Small intestine (tissue), 16 donors: ENCODE measurements at places on chromosomes 5 and 9. TPM values are rescaled to one million over a fixed set of nuclear protein-coding genes. Genes with fewer than 3 reads are reported as not detected.

Gene NUTM2F
- polyA plus RNA-seq: not detected

GRCh38 chr5:7364226-7364875, 31.6 kb upstream of the ADCY2 start:
- no peak overlapping the region for H3K4me3 ChIP-seq
- no peak overlapping the region for H3K27ac ChIP-seq
- no peaks in the 10 kb centered on the region for H3K36me3 ChIP-seq
- DNase-seq: no peak

DNA sequence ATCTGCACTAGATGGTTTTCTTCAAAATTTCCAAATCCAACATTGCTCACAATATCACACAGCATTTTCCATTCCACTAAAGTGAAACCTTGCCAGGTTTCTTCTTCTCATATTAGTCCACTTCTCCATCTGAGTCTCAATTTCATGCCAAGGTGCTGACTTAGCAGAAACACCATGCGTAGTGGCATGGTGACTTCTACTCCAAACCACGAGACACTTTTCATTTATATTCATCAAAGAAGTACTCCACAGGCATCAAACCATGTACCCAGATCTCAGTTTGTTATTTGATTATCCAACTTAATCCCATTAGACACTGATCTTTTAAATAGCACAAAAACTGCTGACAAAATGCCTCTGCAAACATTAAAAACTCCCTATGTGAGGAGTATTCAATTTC, 233.4 kb upstream of the ITGA1 start:
- no peak overlapping the region for H3K27ac ChIP-seq
- no peaks in the 10 kb centered on the region for H3K36me3 ChIP-seq
- no peak overlapping the region for H3K4me3 ChIP-seq

DNA sequence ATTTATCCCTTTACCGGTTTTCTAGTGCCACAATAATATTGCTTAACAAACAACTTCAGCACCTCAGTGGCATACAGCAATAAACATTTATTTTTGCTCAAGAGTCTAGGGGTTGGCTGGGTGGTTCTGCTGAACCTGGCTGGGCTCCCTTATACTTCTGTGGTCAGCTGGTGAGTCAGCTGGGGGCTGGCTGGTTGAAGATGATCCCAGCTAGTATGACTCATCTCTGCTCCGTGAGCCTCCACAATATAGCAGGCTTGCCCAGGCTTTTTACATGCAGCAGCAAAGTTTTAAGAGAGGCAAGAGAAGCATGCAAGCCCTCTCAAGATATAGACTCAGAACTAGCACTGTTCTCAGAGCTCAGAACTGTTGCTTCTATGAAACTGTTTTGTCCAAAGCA, 523.5 kb upstream of the CLINT1 start:
- H3K4me1 ChIP-seq: no peaks in the 10 kb centered on the region
- H3K27ac ChIP-seq: no peak overlapping the region
- peak; percentile 46 for DNase-seq
